ENCODE measurements at places on chromosomes 2 and 18.

GRCh38 chr2:188292348-188293239, 920 bp downstream of the GULP1 start:
- peak; percentile 88 for DNase-seq

- DNase-seq = no peak
Measured at GRCh38 chr18:78822949-78823285, 156.7 kb upstream of the SALL3 start.

GRCh38 chr2:69177785-69178636, 165.0 kb downstream of the ANTXR1 start:
- DNase-seq = peak; percentile 98

- no peak for DNase-seq
Measured at GRCh38 chr2:156190517-156190916, 142.0 kb downstream of the NR4A2 start.

- DNase-seq = peak; percentile 1
Measured at GRCh38 chr2:136527560-136527959, 237.8 kb upstream of the THSD7B start.

DNA sequence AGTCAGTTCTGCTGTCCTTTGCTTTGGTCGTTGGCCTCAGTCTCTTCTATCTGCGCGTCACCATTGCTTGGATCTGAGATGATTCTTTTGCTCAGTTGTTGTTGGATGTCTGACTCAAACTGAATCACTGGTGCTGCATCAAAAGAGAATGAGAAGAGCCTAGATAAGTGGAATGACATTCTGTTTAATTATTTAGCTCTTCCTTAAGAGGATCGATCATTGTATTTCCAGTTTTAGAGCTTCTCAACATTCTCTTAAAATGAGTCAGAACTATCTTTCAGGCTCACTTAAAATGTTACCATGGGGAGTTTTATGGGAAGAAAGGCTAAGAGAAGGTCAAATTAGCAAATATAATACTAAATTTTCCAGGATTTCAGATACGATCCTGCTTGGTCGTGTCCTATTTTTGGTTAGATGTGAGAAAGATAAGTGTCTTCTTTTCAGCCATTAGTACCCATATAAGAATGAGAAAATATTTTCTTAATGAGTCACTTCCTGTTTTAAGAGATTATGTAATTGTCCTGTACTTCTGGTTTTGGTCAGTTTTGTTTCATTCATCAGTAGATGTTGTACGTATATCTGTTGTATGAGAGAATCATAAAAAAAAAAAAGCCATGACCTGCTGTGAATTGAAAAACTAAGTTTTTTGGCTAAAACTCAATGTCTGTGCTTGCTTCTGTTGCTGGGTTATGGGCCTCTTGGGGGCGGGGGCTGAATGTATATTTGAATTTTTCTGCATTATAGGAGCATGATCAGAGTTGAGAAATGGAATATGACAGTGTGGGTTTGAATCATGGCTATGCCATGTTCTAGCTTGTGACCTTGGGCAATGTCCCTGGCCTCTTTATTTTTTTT, 31.6 kb upstream of the CASP10 start:
- peak; percentile 97 for DNase-seq

DNA sequence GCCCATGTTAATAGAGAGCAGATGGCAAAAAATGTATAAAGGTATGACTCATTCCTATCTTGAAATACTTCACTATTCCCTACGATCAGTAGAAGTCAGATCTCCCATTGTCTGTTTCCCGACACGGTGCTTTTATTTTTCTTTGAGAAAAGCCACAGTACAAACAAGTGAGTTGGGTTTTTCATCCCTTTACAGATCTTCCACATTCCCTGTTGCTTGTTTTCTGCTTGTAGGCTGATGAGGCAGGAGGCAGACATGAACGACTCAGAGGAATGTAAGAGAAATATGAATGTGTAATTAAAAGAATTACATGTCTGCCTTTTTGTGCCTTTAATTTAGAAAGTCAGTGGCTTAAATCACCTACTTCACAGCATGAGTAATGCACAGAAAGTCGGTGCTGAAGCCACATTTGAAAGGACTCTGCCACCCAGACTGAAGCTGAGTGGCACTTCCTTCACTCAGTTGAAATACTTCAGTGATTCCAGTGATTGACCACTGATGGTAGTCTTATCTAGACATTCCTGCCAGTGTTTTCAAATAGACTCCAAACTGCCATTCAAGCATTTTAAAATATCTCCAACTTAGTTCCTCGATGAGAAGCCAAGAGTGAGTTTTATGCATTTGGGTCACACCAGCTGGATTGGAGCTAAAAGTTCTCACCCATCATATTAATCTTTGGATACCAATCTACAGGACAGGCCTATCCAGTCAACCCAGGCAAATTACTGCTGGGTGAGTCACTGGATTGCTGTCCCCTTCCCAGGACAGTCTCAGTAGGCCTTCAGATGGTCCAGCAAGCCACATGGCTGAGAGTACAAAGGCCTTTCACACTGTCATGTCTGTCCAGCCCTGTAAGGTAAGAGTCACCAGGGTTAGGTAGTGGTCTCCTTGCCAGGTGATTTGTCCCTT, 79.0 kb downstream of the COLEC12 start:
- peak; percentile 80 for DNase-seq

DNA sequence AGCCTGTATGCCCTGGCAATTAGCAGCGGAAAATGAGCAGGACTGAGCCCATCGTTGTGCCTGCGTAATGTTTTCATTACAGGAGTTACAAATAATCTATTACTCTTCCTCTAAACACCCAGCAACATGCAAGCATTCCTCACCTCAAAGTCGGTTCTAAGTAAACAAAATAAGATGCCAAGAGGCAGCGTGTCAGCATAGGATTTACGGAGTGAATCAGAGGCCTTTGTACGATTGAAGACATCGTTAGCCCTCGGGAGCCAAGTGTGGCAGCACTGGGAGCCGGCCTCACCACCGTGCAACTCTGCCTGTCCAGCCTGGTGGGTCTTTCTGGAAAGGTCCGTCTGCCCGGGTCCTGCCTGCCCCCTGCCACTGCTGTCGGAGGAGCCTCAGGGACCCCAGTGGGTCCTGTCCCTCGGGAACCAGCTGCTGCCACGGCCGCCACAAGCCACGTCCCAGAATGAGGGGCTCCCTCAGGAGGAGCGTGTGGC, 80.1 kb upstream of the CTDP1 start:
- DNase-seq = peak; percentile 47

- no peak for DNase-seq
Measured at GRCh38 chr18:79787865-79788733, 9.6 kb upstream of the KCNG2 start.

DNA sequence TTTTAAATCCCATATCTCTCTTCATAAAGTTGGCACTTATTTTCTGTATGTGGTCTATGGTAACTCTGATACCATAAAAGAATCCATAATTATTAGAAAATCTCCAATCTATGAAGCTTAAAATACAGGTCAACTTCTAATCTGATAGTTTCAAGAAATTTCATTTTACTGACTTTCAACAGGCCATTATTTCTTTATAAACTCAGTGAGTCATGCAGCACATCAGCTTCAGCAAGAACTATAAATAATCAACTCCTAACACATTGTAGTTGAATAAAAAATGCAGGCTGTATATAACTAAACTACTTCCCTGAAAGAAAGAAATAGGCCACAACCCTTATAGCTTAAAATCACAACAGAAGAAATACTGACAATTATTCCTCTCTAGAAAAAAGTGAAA, 204.3 kb upstream of the CCDC150 start:
- DNase-seq = peak; percentile 53

DNA sequence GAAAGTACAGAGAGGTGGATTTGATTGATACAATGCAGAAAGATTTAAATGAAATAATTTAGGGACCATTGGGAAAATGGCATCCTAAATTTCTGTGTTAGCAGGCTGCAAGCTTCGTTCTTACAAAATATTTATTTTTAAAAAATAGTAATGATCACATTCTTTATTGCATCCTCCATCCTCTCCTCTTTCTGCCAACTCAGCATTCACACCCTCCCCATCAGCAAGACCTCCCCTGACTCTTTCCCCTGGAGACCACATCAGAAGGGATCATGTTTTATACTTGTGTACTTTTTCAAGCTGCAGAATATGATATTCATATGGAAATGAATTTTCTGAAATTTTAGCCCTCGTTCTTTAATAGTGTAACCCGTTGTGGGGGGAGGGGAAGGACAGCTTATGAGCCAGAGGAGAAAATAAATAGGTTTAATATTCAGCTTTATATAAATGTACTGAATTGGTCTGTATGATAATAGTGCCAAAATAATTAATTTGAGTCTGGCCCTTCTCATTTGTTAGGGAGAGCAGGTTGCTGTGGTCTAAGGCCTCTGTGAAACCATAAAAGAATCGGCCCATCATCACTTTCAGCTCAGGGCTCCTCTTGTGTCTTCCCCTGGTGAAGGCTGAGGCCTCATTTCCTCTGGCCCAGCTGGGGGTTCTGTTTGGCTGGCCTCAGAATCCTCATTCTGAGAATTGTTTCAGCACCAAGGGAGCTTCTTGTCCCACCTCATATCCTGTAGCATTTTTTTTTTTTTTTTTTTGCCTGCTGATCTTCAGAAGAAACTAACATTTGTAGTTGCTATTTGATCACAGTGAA, 330.8 kb downstream of the TXNL1 start:
- DNase-seq = no peak

- no peak for DNase-seq
Measured at GRCh38 chr2:190891372-190891771, 10.8 kb downstream of the GLS start.

DNA sequence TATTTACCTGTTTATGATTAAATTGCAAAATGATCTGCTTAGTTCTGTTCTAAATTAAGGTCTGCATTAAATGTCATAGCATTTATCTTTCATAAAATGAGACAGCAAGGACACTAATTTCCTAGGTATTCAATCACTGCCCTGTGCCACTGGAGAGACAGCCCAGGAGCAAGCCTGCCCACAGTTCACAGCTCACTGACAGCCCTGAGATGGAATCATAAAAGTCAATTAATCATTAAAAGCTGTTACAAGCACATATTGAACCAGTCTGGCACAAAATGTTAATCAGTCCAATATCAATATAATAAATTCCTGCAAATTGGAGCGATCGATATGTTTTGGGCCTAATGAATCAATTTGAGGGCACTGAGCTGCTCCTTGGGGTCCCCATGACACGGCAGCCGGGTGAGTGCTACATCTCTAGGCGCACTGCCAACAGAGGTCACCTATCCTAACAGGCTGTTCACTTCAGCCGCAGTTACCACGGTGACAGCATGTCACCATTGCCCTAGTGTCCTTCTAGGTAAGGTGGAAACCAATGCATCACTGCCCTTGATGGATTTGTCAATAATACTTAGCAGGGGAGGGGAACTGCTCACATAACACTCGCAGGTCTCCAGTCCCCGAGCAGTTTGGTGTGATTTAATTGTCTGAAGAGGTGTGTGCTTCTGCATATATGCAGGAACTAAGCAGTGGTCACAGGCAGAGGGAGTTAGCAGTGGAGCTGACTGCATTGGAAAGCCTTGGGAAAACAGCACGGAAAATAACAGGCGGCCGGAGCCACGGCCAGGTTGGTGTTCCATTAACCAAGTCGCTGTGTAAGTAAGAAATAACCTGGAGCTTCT, 47.3 kb downstream of the POU3F3 start:
- no peak for DNase-seq

DNA sequence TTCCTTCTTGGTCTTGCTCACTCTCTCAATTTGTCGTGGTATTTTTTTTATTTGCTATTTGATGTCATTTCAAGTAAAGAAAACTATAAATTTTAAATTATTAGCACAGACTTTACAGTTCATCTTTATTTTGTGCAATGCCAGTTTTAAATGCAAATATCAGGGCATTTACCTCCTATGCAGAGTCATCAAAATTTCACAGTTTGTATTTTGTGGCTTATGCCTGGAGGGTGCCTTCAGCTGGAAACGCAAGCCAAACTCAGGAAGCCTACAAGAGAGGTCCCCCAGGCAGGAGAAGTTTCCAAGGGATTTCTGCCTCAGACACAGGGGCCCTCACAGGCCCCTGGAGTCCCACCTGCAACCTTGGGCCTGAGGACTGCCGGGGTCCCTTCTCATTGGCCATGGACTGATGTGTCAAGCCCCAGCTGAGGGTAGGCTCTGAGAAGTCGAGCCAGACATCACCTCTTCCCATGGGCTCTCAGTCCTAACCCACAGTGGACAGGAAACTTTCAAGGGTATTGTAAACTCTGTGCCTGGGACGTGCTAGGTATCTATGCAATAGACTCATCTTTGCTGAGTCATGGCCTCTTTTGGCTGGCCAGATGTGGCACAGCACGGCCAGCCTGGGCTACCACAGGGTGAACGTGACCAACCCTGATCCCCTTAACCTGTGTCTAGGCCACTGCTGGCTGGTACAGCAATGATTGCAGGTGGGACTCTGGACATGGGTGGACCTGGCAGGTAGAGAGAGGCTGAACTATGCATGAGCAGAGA, 236.5 kb downstream of the CELF4 start:
- DNase-seq = no peak

- DNase-seq = peak; percentile 30
Measured at GRCh38 chr2:29485631-29486030, 370.4 kb downstream of the CLIP4 start.

GRCh38 chr2:68371581-68371980, 6.5 kb downstream of the PLEK start:
- DNase-seq = no peak

GRCh38 chr2:75340560-75340959, 141.2 kb upstream of the TACR1 start:
- peak; percentile 89 for DNase-seq

DNA sequence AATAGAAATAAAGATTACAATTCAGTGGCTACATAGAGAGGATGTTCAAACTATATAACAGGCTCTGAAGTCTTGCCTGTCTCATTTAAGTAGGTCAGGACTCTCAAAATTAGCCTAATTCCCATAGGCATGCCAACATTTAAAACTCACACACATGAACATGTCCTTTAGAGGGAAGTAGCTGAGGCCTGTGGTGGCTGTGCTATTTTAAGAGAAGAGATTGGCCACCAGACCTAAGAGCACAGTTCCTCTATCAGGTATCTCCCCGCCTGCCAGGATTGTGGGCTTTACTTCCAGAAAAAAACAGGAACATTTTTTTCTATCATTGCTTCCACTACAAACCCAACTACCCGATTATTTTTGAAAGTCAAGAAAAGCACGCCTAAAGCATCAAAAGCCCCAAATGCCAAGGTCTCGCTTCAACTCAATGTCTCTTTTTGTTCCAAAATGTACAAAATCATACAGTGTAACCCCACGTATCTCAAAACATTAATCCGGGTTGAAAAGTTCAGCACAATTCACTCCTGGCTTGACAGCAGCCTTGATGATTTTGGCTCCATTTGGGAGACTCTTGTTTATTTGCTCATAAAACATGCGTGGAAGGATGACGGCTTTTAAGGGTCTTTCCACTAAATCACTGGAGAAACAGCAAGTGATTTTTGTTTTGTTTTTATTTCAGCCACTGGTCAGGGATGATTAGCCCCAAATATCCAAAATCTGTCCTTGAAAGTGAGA, 15.3 kb downstream of the FHL2 start:
- no peak for DNase-seq

- no peak for DNase-seq
Measured at GRCh38 chr2:175847128-175847527, 154.9 kb downstream of the LNPK start.

GRCh38 chr2:55961318-55961911, 37.8 kb upstream of the EFEMP1 start:
- peak; percentile 68 for DNase-seq

DNA sequence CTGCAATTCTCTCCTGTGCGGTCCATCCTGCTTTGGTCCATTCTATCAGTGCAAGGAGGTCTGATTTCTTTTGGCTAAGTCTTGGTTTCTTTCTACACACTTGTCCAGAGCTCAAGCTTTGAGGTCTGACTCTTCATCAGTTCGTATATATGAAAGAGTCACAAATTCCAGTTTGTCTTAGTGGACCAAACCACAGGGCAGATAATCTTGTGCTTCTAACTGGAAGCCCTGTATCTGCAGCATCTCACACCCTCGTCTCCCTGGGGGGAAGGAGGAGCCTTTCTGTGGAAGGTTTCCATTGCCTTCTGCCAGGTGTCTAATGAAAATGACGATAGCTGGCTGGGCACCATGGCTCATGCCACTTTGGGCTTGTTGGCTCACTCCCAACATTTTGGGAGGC, 148.5 kb downstream of the SPP2 start:
- DNase-seq = peak; percentile 5
